RKO (cell line): ENCODE measurements at places on chromosomes 7 and 10.

GRCh38 chr10:66187053-66187733, 738.6 kb upstream of the LRRTM3 start:
- no peak for DNase-seq

GRCh38 chr10:76034353-76035205, 603.2 kb downstream of the LRMDA start:
- DNase-seq: no peak

DNA sequence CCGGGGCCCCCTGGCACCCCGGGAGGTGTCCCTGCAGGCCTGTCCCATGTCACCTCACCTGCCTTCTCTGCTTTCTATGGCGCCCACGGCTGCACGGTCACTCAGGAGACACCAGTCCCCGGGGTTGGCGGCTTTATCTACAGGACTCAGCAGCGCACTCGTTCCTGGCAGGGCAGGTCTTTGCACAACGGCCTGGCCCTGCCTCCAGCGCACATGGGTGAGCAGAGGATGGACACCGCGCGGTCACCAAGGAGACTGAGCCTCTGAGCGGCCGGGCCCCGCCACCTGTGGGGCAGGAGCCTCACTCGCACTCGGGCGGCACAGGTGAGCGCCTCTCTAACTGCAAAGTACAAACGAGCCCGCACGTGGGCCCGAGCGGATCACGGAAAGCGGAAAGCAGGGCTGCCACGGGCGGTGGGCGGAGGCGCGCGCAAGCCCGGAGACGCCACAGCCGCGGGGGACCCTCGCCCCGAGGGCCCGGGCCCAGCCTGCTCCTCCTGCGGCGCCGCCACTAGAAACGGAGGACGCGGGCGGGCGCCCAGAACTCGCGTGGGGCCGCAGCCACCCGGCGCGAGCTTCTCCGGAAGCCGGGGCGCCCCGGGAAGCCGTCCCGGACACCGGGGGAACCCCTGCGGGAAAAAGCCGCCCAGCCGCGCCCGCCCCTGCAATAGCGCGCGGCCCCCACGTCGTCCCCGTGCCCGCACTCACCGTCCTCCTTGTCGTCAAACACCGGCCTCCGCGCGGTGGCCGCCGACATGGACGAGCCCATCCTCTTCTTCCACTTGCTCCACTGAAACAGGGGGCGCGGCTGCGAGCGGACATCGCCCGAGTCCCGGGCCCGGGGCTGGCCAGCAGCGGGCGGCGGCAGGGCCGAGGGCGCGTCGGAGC, 642 bp downstream of the STK32C start:
- DNase-seq: no peak

DNA sequence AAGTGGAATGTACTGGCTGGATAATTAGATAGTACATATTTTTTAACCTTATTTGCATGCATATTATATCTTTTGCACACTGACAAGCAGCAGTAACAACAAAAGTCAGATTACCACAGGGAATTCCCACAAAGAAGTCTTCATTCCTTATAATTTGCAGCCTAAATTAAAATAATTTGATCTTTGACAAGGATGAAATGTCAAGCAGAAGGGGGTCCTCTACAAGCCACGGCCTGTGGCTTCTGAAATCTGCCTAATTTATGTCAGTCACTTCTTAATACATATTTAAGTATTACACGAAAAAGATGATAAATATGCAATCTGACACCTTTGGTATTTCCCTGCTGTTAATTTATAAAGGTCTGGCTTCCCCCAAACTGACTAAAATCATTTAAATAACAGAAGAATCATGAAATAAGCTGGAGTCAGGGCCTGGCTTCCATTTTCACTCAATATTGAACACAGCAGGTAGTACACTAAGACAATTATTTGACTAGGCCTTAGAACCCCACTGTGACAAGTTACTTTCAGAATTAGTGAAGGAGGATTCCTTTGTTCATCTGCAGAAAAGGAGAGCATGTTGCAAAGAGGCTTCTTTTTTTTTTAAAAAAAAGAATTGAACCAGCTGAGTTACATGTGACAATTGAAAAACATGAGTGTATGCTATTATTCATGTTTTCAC, 351.1 kb upstream of the ETV1 start:
- no peak for DNase-seq

- DNase-seq: peak; percentile 47
Observed at GRCh38 chr7:87223666-87224065, 4.1 kb upstream of the TMEM243 start.

DNA sequence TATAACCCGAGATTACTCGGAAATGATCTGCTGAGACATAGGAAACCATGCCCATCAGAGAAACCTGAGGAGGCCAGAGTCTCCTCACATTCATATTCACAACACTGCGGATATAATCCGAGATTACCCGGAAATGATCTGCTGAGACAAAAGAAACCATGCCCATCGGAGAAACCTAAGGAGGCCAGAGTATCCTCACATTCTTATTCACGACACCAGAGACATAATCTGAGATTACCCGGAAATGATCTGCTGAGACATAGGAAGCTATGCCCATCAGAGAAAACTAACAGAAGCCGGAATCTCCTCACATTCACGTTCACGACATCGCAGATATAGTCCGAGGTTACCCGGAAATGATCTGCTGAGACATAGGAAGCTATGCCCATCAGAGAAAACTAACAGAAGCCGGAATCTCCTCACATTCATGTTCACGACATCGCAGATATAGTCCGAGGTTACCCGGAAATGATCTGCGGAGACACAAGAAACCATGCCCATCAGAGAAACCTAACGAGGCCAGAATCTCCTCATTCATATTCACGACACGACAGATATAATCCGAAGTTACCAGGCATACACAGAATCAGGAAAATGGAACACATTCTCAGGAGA, 422.3 kb upstream of the AKR1E2 start:
- DNase-seq: no peak

DNA sequence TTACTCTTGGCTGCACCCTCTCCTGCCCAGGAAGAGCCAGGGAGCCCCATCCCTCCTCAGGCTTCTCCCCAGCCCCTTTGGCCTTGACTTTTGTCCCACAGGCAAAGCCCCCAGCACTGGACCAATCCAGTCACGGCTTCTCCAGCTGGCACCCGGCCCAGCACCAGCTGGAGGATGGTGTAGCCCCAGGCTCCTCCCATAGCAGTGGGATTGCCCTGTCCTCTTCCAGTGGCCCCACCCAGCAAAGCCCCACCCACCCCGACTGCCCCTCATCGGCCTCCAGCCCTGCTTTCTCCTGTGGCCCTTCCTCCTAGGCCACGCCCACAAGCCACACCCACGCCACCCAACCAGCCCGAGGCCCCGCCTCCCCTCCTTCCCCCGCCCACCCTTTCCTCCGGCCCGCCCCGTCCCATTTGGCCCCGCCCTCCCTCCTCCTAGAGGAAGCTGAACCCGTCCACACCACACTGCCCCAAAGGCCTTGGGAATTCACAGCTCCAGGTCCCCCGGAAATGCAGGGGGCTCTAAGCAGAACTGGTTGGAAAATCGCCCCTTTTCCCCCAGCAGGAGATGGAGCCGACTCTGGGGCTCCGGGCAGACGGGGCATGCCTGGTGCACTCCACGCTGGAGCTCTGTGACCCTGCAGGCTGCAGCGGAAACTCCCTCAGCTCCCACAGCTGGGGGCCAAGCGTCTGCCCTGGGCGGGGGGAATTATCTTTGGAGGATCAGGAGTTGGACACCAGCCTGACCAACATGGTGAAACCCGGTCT, 25.2 kb downstream of the GET4 start:
- peak; percentile 78 for DNase-seq

DNA sequence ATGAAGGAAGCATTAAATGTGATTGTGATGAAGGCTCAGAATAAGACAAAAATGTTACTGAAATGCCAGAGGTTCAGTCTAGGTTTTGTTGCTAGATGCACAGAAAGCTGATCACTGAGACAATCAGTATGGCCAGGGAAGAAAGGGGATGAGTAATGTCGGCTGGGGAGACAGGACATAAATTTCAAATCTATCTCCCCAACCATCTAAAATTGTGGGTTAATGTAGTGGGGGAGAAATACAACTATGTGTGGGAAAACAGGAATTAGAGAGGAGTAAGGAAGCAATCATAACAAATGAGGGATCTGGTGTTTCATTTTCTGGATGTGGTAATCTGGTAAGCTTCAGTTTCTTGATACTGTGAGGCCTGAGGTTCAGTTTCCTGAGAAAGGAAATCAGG, 1111.0 kb downstream of the XPNPEP1 start:
- DNase-seq: no peak

GRCh38 chr7:114084472-114085312, 165.9 kb upstream of the PPP1R3A start:
- no peak for DNase-seq

- no peak for DNase-seq
Observed at GRCh38 chr7:22429386-22429785, 70.6 kb downstream of the STEAP1B start.

DNA sequence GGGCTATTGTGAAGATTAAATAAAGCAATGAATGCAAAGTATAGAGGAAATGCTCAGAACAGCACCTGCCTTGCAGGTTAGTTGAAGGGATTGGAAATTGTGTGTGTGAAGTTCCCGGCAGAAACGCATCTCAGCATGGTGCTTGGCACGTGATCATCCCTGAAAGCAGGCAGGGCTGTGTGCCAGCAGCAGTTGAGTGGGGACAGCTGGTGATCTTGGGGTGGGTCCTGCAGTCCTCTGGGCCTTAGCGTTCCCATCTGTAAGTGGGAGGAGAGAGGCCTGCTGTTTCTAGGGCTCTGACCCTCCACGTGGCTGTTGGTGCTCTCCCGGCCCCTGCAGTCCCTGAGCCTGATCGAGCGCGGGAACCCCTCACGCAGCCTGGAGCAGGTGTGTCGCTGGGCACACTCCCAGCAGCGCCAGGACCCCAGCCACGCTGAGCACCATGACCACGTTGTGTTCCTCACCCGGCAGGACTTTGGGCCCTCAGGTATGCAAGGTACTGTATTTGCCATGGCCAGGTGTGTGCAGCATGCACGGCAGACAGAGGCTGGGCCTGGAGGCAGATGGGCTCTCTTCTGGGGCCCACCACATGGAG, 55.3 kb downstream of the TBATA start:
- no peak for DNase-seq

DNA sequence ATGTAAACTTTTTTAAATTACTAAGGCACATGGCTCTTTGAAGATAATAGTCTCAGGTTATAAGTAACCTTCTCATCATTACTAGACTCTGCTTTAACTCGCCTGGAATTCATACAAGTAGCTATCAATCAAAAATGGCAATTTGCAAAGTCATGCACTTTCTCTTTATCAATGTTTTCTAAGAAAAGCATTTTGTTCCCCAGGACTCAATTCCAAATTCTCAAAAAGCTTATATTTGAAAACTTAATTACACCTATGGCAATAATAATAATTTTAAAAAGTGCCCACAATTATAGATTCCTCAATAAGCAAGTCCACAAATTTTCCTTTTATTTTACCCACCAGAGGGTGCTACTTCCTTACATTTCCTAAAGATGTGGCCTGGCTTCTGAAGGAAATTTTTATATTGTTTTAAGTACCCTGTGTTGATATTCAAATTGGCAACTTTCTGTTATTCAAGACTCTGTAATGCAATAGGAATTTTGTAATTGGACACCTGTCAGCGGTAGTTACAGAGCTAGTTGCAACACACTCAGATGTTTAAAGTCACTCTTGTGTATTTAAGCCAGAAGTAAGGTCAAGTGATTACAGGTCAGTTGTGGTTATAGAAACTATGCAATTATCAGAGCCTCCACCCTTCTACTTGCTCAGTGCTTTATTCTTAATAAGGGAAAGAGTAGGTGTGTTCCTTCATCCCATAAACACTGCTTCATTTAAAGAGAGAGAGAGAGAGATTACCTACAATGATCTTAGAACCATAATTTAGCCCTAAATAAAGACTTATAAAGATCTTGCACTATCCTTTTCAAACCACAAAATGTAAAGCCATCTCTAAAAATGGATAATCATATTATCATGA, 47.1 kb upstream of the HYAL4 start:
- peak; percentile 86 for DNase-seq

GRCh38 chr10:31296754-31297153, 22.3 kb upstream of the ZEB1 start:
- DNase-seq: no peak

DNA sequence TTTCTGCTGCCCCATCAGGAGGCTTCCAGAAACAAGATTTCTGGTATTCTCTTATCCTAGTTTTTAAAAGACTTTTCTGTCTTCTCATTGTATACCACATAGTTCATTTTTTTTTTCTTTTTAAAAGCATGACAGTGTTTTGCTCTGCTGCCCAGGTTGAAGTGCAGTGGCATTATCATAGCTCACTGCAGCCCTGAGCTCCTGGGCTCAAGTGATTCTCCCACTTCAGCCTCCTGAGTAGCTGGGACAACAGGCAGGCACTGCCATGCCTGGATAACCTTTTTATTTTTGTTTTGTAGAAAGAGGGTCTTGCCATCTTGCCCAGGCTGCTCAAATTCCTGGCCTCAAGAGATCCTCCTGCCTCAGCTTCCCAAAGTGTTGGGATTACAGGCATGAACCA, 757.6 kb downstream of the MAGI2 start:
- no peak for DNase-seq

DNA sequence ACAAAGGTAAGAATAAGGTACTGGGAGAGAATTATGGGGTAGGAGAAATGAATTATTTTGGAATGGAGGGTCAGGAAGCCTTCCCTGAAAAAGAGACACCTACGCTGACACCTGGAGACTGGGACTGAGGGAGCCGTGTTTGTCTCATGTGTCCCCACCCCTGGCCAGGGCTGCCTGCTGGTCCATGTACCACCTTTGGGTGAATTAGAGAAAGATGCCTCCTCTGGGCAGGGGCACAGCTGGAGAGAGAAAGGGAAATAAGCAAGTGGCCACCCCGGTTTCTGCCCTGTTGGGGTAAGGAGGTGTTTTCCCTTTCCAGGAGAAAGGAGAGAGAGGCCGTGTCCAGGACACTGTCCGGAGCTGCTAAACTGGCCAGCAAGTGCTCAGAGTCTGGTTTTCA, 21.8 kb downstream of the UBTD1 start:
- DNase-seq: no peak

DNA sequence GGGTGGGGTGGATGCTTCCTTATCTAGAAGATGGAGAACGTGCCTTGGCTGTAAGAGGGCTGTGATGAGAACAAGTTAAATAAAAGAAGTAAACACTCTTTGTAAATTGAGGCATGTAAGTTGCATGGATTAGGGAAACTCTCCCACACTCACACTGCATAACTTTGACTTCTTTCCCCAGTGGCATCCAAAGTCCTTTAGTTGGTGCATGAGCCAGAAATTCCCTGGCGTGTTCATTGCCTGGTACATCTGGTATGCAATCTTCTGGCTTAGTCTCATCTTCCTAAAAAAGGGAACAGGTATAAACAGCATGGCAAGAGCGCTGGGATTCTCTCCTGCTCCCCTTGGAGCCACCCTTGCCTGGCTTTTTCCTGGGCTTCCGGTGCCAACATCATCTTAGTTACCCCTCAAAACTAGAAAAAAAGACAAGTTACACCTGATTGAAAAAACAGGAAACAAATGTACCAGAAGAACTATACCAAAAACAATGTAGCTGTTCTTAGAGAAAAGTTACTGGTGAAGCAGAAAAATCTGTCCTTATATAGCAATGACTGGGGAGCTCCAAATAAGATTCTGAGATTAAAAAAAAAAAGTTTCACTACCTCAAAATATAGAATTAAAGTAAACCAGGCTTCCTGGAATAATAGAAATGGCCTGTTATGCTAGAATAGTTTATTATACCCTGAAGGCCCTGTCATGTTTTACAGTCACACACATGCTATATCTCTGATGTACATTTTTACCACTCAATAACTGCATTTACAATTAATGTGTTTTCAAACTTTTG, 9.9 kb downstream of the RP9 start:
- no peak for DNase-seq

- DNase-seq: no peak
Observed at GRCh38 chr7:44327981-44328380, 2.6 kb upstream of the CAMK2B start.

GRCh38 chr7:57415326-57415725, 34.7 kb upstream of the ZNF716 start:
- no peak for DNase-seq
